ENCODE measurements at places on chromosomes 3 and 15. TPM values are rescaled to one million over a fixed set of nuclear protein-coding genes. Genes with fewer than 3 reads are reported as not detected.

Gene CFAP91
- total RNA-seq = 0.58 TPM

Gene TEX55
- not detected for total RNA-seq

GRCh38 chr15:44529864-44530604 is 6.9 kb upstream of the EIF3J start:
- peaks cover 6% of the 10 kb centered on the region for H3K4me1 ChIP-seq
- no peak overlapping the region for H3K27ac ChIP-seq
- no peaks in the 10 kb centered on the region for H3K36me3 ChIP-seq
- no peak overlapping the region for H3K4me3 ChIP-seq

DNA sequence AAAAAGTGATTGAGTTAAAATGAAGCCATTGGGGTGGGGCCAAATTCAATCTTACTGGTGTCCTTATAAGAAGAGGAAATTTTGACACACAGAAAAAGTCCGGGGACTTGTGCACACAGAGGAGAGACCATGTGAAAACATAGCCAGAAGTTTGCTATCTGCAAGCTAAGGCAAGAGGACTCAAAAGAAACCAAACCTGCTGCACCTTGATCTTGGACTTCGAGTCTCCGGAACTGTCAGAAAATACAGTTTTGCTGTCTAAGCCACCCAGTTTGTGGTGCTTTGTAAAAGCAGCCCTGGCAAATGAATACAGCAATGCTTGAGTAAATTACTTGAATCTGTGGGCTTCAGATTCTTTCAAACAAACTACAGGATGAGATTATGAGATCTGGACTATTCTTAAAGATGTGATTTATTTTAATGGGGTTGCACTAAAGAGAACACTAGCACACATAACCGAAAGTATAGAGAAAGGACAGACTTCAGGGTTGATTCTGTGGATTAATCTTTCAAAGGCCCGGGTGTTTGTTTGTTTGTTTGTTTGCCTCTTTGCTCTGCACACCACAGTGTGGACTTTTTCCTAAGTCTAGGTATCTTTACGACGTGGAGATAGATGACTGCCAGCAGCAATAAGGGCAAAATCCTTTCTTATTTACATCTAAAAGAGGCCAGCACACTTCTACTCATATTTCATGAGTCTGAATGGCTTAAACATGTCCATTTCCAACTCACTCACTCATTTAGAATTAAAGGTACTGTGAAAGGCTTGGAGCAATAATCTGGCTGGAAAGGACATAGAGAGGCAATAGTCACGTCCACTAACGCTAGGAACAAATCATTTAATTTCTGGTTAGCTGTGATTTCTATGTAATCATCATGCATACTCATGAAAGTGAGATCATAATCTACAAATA is 53.9 kb upstream of the SSR3 start:
- H3K4me1 ChIP-seq = no peaks in the 10 kb centered on the region
- no peak overlapping the region for H3K4me3 ChIP-seq
- no peak for DNase-seq
- no peaks in the 10 kb centered on the region for H3K36me3 ChIP-seq
- no peak overlapping the region for H3K27ac ChIP-seq

GRCh38 chr15:91126080-91126479 is 26.0 kb downstream of the SV2B start:
- H3K4me1 ChIP-seq = no peaks in the 10 kb centered on the region
- H3K4me3 ChIP-seq = no peak overlapping the region
- peaks cover 11% of the 10 kb centered on the region for H3K27me3 ChIP-seq
- H3K36me3 ChIP-seq = no peaks in the 10 kb centered on the region

GRCh38 chr15:96670389-96670788 is 339.9 kb downstream of the NR2F2 start:
- no peak overlapping the region for H3K27ac ChIP-seq
- no peaks in the 10 kb centered on the region for H3K36me3 ChIP-seq
- DNase-seq = no peak
- H3K27me3 ChIP-seq = no peaks in the 10 kb centered on the region
